ENCODE measurements at places on chromosomes 5 and 9.

DNA sequence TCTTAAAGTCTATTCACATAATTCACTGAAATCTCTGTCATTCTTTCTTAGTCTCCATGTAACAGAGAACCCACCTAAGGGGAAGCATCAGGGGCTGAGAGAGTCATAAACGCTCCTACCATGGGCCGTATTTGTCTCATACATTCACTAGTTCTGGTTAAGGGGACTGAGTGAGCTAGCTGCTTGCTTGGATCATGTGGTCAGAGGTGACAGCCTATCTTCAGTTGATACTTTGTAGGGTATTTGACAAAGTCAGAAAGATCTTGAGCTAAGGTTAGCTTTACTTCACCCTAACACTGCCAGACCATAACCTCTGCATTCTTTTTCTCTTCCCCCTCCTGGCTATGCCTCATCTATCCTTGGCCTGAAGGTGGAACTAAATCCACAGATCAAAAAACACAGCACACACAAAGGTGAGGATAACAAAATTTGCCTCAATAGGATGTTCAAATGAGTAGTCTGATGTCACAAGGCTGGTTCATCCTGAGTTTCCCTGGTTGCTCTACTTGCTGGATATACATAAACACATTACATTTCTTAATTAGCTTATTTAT, 66.5 kb downstream of the MARCHF3 start:
- DNase-seq = no peak

GRCh38 chr5:102845041-102845440, 89.9 kb downstream of the PAM start:
- no peak for DNase-seq

DNA sequence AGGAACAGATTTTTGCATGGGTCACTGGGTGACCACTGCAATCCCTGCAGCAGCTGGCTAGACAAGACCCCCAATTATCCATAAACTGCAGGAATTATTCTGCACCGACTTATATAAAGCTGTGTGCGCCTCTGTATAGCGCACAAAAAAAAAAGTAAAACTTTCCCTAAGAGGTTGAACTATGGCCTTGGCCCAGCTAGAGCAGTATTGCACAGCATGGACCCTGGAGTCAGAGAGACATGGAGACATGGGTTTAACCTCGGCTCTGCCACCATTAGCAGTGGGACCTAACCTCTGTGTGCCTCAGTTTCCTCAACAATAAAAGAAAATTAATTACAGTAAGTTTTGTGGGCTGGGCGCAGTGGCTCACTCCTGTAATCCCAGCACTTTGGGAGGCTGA, 17.1 kb upstream of the GRPEL2 start:
- DNase-seq = no peak

DNA sequence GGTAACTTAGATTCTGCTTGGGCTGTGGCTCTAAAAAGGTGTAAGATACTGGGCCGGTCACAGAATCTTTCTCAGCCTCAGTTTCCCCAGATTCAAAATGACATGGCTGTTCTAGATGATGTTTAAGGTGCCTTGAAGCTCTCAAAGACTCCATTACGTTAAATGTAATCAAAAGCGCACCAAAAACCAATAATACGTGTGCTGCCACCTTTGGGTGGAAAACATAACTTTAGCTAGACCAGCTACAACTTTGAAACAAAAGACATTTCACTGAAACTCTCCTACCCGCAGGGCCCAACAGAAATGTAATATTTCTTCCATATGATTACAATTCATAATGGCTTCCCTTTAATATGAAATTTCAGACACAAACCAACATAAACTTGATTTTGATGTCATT, 35.0 kb upstream of the PCSK5 start:
- peak; percentile 23 for DNase-seq

DNA sequence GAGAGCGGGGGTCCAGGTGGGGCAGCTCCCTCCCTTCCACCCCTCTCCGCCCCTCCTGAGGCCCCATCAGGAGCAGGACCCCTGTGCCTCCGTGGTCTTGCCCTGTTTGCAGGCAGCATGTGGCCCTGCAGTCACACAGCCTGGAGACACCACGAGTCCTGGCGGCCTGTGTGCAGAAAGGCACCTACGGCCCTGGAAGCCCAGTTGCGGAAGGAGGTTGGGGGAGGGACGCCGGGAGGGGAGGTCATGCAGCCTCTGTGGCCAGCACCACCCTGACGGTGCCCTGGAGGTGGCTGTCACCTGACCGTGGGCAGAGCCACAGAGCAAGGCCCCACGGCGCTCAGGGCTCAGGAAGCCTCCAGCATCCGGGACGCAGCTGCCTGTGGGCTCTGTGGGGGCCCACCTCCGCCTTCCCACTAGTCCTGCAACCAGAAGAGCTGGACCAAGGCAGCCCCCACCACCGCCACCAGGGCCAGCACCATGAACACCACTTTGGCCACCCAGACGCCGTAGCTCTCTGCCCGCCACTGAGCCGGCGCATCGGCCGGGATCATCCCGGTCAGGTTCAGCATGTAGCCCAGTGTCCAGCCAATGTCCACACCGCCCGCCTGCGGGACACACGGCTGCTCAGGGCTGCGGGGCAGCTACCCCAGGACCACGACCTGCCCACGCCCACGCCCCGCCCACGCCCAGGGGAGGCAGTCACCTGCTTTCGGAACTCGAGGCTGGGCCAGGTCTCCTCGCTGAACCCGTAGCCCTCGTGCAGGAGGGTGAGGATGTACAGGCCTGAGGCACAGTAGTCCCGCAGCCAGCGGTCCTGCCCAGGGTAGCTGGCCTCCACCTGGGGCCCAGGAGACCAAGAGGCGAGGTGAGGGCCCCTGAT, 6.4 kb downstream of the ENTPD8 start:
- no peak for DNase-seq

DNA sequence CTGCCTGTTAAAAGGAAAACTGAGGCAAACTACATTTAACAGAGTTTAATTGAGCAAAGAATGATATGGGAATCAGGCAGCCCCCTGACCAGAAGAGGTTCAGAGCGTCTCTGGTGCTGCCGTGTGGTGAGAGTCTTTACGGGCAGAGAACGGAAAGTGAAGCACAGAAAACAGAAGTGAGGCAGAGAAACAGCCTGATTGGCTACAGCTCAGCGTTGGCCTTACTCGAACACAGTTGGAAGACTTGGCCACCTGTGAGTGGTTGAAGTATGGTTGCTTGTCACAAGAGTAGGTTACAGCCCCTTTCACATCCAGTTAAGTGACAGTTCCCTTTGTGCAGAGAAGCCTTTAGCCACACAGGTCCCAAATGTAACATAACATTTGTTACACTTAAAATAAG, 16.9 kb upstream of the FBP1 start:
- peak; percentile 87 for DNase-seq

- DNase-seq = no peak
Measured at GRCh38 chr5:169798906-169799660, 162.0 kb downstream of the DOCK2 start.

DNA sequence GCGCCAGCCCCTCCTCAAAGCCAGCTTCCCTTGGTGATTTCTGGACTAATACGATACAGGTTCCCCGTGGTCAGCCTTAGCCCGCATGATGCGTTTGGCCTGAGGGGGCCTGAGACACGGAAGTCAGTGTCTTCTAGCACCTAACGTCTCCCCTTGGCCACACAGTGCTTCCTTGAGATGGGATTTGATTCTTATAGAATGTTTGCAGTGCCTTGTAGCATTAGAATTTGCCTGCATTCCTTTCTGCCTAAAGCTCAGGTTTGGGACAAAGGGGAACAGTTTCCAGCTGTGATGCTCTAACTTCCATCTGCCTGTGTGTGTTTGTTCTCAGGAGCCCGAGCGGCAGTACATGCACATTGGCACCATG, 34.4 kb downstream of the CFAP90 start:
- DNase-seq = no peak

DNA sequence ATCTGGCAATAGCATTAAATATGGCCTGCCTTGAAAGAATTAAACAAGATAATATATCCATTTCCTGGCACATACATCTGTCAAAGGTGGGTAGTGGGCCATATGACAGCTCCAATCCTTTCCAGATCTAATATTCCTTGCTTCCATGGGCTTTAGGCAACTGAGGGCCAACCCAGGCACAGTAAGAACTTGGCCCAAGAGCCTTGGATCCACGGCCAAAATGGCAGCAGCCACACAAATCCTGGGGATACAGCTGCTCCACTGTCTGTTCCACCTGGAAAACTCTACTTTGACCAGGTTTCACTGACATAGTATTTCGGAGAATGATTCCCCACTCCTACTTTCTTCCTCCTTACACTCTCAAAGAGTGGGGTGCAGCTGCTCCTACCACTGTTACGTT, 13.3 kb downstream of the HAVCR1 start:
- DNase-seq = no peak

DNA sequence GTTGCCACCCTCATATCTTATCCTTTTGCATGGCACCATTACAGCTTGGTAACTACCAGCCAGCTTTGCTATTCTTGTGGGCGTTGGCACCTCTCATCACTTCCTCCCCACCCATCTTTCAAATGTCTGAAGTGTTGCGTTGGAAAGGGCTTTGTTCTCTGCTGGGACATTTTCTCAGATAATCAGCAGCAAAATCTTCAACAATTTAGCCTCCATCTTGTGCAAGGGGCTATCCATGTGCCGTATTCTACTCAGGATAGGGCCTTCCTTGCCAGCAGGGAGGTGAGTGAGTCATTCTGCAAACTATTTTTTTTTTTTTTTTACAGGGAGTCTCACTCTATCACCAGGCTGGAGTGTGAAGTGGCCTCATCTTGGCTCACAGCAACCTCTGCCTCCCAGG, 62.1 kb upstream of the NUDT12 start:
- DNase-seq = no peak

DNA sequence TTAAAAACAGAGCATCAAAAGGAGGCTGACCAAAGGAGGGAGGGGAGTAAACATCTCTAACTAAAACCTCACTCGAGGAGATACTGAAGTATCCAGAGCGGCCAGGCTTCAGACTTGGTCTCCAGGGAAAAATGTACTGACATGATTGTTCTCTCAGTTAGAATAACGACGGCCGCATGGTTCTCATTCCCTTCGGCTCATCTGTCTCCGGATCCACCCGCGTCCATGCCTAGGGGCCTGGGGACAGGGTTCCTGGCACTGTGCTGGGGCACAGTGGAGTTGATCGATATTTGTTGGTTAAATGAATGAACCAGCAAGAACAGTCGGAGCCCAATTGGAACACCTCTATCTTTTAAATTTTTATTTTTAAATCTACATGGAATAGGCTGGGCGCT, 167.1 kb upstream of the PHYKPL start:
- DNase-seq = no peak

GRCh38 chr5:138955671-138956295, 80.6 kb upstream of the LRRTM2 start:
- DNase-seq = no peak

DNA sequence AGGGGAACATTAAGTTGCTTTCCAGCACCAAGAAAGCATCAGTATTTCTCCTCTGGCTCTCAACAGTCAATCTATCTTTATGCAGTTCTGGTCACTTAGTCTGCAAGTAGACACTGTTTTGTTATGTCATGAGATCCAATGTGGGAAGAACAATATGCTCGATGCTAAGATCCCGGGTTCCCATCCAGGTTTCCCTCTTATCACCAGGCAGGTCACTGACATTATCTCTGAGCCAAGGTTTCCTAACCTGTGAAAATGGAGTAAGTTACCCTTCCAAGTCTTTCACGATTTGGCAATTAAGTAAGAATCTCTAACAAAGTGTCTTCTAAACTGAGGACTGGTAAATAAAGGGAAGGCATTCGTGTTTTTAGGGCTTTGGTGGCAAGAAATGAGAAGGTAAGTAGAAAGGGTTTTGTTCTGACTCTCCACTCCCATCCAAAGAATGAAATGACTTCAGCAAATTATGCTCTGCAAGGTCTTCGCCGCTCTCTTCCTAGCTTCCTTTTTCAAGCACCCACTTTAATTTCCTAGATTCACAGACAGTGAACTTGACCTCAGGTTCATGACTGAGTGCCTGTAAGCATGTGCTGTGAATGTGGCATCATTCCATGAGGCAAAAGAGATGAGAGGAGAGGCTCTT, 86.4 kb downstream of the DCP2 start:
- no peak for DNase-seq

DNA sequence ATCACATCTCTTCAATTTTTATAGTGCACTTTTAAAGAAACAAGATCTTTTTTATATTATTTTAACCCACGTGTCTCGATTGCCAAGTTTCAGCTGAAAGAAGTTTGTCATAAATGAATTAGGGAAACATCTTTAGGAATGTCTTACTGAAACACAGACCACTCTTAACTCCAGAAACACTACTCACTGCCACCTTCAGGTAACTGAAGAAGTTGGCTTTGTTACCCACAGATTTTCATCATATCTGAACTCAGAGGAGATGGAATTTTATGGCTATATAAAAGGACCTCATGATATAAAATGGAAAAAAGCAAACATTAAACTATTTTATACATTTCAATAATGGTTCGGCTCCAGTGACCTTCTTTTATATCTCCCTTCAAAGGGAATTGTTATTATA, 158.0 kb downstream of the SEMA5A start:
- DNase-seq = no peak

DNA sequence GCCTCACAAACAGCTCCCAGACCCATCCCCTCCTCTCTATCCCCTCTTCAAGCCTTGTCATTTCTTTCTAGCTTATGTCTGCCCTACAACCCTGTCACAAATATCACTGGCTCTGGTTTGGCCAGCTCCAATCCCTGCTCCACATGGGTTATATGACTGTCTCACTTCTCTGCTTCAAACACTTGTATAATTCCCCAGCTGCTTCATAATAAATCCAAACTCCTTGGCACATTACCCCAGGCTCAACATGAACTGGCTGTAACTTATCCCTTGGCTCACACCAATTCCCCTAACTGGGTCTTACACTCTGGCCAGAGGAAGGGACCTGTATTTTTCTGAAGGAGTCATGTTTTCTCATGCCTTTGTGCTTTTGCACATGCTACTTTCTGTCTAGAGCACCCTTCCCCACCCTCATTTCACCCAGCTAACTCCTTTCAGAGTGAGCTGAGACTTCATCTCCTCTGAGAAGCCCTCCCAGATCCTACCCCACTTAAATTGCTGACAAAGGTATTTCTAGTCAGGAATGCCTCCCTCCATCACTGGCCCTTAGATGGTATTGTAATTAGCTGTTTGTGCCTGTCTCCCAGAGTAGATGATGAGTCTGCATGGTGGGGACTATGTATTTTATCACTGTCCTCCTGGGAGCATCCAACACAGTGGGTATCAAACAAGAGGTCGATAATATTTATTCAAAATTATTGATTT, 5.3 kb downstream of the PRXL2C start:
- no peak for DNase-seq

DNA sequence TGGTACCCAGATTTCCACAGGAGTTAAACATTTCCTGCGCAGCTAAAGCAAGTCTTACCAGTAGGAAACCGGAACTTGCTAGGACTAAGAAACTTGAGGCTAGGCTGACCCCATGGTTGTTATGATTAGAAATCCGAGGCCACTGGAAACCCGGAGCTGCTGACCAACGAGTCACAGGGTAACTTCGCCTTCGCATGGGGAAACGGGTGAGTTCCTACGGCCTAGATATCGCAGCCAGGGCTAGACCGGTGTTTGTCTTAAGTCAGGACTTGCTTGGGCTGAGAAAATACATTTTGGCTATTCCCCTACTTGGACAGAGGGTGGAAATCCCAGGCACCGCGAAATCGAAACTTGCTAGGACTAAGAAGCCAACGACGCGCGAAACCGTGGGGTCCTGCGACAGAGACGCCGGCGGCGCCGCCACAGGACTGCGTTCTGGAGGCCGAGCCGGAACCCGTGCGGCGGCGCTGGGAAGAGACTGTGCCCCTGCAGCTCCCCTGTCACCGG, 1.6 kb upstream of the ANXA2R start:
- DNase-seq = peak; percentile 75
